ENCODE measurements at places on chromosomes 1 and 21. TPM values are rescaled to one million over a fixed set of nuclear protein-coding genes. Genes with fewer than 3 reads are reported as not detected.

Gene MTARC2
- 7.9 TPM for total RNA-seq

Gene SDC3
- total RNA-seq, result 23.4 TPM

Gene PLPPR4
- total RNA-seq, result 0.50 TPM

Gene CHIT1
- not detected for total RNA-seq

Gene NID1
- total RNA-seq, result 49.8 TPM

Gene NSL1
- 24.0 TPM for total RNA-seq

Gene PSEN2
- 21.5 TPM for total RNA-seq

Gene AGRN
- 24.4 TPM for total RNA-seq

Gene SUSD4
- not detected for total RNA-seq

Gene GNG4
- total RNA-seq, result not detected

Gene PRAMEF9
- not detected for total RNA-seq

Gene ALG14
- 4.3 TPM for total RNA-seq

Gene MCOLN2
- 4.6 TPM for total RNA-seq

Gene SPATC1L
- 3.8 TPM for total RNA-seq

Gene KRTAP7-1
- not detected for total RNA-seq

Gene AMIGO1
- 0.81 TPM for total RNA-seq

Gene HSD3B1
- total RNA-seq, result not detected

Gene POU2F1
- total RNA-seq, result 5.3 TPM

Gene THEM5
- not detected for total RNA-seq

Gene SMG7
- 14.5 TPM for total RNA-seq

Gene HLX
- 4.2 TPM for total RNA-seq

Gene HSPB7
- total RNA-seq, result 21.6 TPM

Gene GSTM3
- 57.2 TPM for total RNA-seq

Gene EPHB2
- total RNA-seq, result 3.2 TPM

Gene PIP5K1A
- 46.6 TPM for total RNA-seq

Gene KCNE2
- total RNA-seq, result not detected

Gene ARHGEF11
- 30.0 TPM for total RNA-seq

Gene C1orf141
- total RNA-seq, result not detected

Gene BMP8A
- total RNA-seq, result 0.40 TPM

Gene ZMYND12
- 0.92 TPM for total RNA-seq

Gene TEKT2
- not detected for total RNA-seq

Gene PRAMEF6
- not detected for total RNA-seq

Gene MSTO1
- 31.2 TPM for total RNA-seq

Gene PPFIA4
- total RNA-seq, result 0.50 TPM

All from aortic smooth muscle cell (primary cell).